Activated CD4-positive, CD25-positive, alpha-beta regulatory T cell treated with anti-CD3 and anti-CD28 coated beads, Interleukin-2, amount 50 U/mL, for 24 hours (primary cell): ENCODE measurements at places on chromosomes 12 and 14.

GRCh38 chr12:92197815-92198214 lies 52.2 kb upstream of the BTG1 start:
- ATAC-seq: no peak

DNA sequence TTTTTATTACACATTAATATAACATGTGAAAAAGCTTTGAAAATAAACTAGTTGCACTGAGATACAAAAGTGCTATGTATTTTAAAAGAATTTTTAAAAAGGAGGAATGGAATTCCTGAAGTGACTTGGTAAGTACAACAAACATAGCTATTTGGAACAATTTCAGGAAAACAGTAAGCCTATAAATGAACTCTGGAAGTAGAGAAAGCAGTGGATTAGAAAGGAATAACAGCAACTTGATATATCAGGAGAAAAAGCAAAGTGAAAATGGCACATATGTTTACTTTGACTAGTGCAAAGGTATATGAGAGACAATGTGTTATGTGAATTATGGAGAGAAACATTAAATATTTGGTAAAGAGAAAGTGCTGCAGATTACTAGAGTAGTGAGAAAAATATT lies 811.7 kb downstream of the C12orf50 start:
- ATAC-seq: no peak

GRCh38 chr12:65882486-65882885 lies 58.2 kb downstream of the HMGA2 start:
- ATAC-seq: no peak

- no peak for ATAC-seq
Measured at GRCh38 chr14:80095623-80096022, 115.7 kb downstream of the DIO2 start.

- ATAC-seq: peak; percentile 97
Measured at GRCh38 chr12:113334786-113335539, at the start of gene SLC8B1. SLC8B1 (minus strand) TSS chr12:113335109; CDS start chr12:113332878, 2,231 bp downstream.

- ATAC-seq: no peak
Measured at GRCh38 chr12:47779943-47780504, 7.0 kb downstream of the SLC48A1 start.

GRCh38 chr12:14057895-14058294 lies 76.5 kb upstream of the GRIN2B start:
- no peak for ATAC-seq

- no peak for ATAC-seq
Measured at GRCh38 chr14:29235991-29236390, 469.4 kb downstream of the FOXG1 start.

DNA sequence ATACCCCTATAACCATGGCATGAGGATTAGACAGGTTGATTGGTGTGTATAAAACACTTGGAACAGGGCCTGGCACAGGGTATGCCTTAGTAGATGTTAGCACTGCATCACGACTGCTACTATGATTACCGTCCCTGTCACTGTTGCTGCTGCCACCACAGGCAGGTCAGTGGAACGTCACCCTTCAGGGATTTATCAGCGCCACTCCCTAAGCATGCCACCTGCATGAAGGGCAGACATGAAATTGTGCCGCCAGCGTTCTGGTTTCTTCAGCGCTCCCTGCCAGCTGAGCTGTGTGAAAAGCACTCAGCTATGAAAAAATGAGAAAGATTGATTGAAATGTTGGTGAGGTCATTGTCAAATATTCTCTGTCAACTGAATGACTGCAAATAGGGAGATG lies 477.0 kb downstream of the DPF3 start:
- no peak for ATAC-seq

DNA sequence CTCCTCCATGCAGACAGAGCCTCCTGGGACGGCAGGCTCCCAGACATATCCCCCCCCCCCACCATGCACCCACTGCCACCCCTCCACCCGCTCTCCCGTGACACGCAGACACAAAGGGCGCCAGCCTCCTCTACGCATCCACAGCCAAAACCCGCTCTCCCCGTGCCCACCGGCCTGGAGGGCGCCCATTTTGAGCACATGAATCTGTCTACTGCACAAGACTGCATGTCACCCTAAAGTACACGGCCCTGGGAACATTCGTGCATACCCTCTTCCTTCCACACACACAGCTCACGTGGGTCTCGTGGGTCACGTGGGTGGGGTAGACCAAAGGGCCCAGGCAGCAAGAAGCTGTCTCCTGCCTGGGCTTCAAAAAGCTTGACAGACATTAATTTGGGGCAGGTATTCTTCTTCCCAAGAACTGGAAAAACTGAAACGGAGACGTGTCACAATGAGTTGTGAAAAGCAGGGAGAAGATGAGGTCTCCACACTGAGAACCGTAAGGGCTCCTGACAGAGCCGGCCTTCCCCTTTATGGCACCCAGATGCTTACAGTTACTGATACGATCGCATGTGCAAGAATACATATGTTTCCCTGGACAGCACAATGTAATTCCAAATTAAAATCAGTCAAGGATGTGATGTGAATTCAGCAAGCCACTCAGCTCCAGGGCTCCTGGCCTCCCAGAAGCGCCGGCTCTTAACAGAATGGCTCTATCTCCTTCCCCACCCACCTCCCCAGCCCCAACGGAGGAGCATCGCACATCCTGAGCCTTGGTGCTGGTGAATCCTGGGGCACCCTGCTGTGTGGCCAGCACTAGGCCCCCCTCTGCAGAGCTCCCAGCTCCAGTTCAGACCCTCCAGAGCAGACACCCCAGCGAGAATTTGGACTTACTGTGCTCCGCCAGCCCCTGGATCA lies 1.9 kb downstream of the TGFB3 start:
- ATAC-seq: no peak

- no peak for ATAC-seq
Measured at GRCh38 chr14:71590131-71590530, 342.1 kb upstream of the RGS6 start.

- no peak for ATAC-seq
Measured at GRCh38 chr12:4900327-4900726, 9.4 kb upstream of the KCNA1 start.

DNA sequence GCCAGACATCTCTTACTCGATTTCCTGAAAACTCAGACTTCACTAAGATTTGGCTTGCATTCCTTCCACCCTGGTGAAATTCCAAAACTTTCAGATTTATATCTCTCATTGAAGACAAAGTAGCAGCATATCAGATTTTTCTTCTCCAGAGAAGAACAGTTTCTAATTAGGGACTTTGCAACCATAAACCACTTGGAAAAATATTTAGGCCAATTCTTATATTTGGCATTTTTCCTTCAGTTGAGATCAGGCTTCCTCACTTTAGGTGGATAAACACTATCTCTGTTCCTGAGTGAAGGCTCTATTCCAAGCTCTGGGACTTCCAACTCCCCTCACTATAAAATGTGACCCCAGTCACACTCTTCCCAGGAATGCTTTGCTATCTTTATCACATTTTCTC lies 1434.3 kb upstream of the FLRT2 start:
- ATAC-seq: no peak

GRCh38 chr14:38873941-38874612 lies 229.0 kb downstream of the SEC23A start:
- no peak for ATAC-seq

GRCh38 chr14:105938055-105938863 lies 411.9 kb downstream of the TMEM121 start:
- no peak for ATAC-seq

DNA sequence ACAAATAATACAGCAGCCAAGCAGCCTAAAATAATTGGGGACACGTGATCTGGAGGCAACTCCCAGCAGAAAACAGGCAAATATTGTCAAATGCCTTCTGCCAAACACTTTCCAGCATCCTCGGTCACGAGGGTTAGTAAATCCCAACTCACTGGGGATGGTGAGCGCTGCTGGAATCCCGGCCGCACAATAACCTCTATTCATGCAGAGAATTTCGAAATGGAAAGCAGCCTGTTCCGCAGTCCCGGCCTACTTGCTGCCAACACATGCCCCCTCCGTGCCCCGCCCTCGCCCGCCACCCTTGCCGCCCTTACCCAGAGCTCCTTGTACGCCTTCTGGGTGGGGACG lies 62.2 kb downstream of the RFX4 start:
- no peak for ATAC-seq

DNA sequence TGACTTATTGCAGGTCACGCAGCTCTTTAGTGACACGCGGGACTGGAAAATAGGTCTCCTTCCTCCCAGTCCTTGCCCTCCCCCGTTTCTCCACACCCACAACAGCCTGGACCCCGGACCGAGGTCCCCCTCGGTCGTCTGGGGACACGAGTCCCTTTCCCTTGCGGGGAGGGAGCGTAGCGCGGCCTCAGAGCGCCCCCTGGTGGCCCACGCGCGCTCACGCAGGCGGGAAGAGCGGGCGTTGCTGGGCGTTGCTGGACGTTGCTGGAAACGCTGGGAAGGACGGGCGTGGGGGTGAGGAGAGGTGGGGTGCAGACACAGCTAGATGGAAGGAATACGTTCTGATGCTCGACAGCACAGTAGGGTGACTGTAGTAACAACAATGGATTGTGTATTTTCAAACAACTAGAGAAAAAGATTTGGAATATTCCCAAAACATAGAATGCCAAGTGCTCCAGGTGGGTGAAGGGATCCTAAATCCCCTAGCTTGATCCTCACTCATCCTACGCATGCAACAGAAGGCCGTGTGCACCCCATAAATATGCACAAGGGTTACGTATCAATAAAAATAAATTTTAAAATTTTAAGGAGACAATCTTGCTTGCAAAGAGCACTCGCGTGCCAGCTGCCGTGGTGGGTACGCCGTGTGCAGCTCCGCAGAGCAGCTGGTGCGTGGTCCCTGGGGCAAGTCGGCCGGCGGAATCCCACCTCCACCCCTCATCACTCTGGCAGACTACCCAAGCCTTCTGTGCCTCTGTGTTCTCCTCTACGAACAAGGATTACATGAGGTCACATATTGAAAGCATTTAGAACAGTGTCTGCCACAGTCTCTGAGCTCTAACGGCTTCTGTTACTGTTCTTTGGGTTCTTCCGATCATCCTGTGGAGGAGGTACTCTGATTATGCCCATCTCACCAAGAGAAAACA lies 87.4 kb downstream of the B4GALNT3 start:
- ATAC-seq: peak; percentile 74

- peak; percentile 69 for ATAC-seq
Measured at GRCh38 chr12:79883216-79883615, 51.7 kb downstream of the PPP1R12A start.

- no peak for ATAC-seq
Measured at GRCh38 chr12:40820794-40821484, 128.7 kb downstream of the CNTN1 start.

DNA sequence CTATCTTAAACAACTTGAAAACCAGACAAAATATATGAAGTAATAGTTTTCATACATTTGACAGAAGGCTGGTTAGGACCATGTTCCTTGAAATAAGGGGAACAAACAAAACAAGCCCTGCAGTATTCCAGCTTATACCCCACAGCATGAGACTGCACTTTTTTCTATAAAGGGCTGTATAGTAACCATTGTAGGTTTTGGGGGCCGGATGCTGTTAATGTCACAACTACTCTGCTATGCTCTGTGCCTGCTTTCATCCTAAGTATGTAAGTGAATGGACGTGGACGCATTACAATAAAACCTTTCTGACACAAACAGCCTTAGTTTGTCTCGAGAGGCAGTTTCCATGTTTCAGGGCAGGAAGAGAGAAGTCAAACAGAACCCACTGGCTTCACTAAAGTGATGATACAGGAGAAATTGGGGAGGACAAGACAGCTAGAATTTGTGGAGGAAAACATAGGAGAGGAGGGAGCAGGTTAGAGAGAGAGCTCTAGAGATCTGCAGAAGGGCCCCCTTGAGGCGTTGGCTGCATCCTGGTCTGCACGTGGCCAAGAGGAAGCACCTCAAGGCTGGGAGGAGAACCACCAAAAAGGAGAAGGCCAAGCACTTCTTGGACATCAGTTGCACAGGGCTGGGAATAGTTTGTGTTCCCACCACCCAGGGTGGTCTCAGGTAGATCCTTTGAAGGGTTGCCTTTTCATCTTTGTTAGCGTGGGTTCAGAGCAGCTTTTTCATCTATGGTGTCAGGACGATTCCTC lies 63.7 kb downstream of the TRAF3 start:
- no peak for ATAC-seq

GRCh38 chr12:18595412-18595811 lies 142.4 kb downstream of the PLCZ1 start:
- ATAC-seq: no peak
